ENCODE measurements at places on chromosomes 4 and X. TPM values are rescaled to one million over a fixed set of nuclear protein-coding genes. Genes with fewer than 3 reads are reported as not detected.

- peak; percentile 82 for DNase-seq
- H3K4me1 ChIP-seq, result peaks cover 12% of the 10 kb centered on the region
- no peaks in the 10 kb centered on the region for H3K27me3 ChIP-seq
- H3K27ac ChIP-seq, result no peak overlapping the region
- H3K4me3 ChIP-seq, result no peak overlapping the region
Measured at GRCh38 chr4:74675673-74676279, 118.5 kb downstream of the BTC start.

GRCh38 chrX:132968296-132968949 is 10.0 kb upstream of the HS6ST2 start:
- H3K4me3 ChIP-seq, result no peak overlapping the region
- H3K36me3 ChIP-seq, result no peaks in the 10 kb centered on the region
- no peak overlapping the region for H3K27ac ChIP-seq
- H3K27me3 ChIP-seq, result no peaks in the 10 kb centered on the region
- H3K4me1 ChIP-seq, result no peaks in the 10 kb centered on the region
- DNase-seq, result no peak

DNA sequence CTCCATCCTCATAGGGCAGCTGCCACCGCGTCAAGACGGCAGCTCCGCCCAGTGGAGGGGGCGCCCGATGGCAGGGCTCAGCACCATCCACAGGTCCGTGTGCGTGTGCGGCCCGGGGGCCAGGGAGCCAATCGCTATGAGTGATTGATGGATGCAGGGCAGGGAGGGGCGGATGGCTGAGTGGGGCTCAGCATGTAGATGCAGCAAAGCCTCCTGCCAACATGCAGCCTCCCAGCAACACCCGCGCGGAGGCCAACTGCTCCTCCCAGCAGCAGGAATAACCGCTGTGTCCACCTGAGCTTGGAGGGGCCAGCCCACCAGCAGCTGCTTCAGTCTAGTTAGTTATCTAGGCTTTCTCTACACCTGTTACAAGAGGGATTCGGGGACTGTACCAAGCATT is 77.4 kb downstream of the MTMR1 start:
- H3K4me1 ChIP-seq, result peaks cover 4% of the 10 kb centered on the region
- H3K4me3 ChIP-seq, result no peak overlapping the region
- no peak for DNase-seq
- no peaks in the 10 kb centered on the region for H3K27me3 ChIP-seq

DNA sequence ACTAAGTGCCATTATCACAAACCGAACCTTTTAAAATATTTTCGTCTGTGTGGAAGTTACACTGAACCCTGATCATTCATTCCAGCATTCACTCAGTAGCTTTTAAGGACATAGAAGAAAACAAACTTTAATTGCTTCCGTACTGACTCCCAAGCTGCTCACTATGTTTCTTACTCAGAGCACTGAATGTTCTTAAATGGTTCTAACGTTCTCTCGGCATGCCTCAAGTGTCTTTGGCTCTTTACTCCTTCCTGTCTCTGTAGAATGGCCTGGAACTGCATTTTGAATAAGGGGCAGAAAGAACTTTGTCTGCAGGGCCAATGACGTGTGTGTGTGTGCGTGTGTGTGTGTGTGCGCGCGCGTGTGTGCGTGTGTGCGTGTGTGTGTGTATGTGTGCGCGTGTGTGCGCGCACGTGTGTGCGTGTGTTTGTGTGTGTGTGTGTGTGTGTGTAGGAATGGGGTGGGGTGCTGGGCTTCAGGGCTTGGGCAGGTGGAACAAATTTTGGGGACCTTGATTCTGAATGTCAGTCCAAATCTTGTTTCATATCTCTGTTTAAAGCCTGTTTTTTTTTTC is 50.5 kb upstream of the PAQR3 start:
- no peak for DNase-seq
- H3K27me3 ChIP-seq, result peaks cover 3% of the 10 kb centered on the region
- H3K4me3 ChIP-seq, result no peak overlapping the region
- H3K36me3 ChIP-seq, result no peaks in the 10 kb centered on the region
- no peak overlapping the region for H3K27ac ChIP-seq

DNA sequence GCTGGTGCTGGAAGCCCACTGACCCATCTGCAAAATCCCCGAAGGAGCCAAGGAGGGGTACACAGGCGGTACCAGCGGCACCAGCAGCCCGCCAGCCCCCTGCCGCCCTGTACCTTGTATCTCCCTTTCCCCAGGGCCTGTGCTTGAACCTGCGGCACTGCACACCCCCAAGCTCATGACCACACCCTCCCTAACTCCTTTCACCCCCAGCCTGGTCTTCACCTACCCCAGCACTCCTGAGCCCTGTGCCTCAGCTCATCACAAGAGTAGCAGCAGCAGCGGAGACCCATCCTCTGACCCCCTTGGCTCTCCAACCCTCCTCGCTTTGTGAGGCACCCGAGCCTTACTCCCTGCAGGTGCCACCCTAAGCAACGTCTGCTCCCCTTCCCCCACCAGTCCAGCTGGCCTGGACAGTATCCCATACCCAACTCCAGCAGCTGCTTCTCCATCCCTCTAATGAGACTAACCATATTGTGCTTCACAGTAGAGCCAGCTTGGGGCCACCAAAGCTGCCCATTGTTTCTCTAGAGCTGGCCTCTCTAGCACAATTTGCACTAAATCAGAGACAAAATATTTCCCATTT is 94.9 kb downstream of the LARP1B start:
- H3K36me3 ChIP-seq, result no peaks in the 10 kb centered on the region
- H3K4me1 ChIP-seq, result peaks cover 15% of the 10 kb centered on the region
- DNase-seq, result no peak
- no peak overlapping the region for H3K4me3 ChIP-seq
- H3K27me3 ChIP-seq, result no peaks in the 10 kb centered on the region

- H3K36me3 ChIP-seq, result no peaks in the 10 kb centered on the region
- no peak overlapping the region for H3K4me3 ChIP-seq
- H3K27me3 ChIP-seq, result peaks cover 3% of the 10 kb centered on the region
Measured at GRCh38 chr4:181566490-181566889, 676.7 kb upstream of the TENM3 start.

DNA sequence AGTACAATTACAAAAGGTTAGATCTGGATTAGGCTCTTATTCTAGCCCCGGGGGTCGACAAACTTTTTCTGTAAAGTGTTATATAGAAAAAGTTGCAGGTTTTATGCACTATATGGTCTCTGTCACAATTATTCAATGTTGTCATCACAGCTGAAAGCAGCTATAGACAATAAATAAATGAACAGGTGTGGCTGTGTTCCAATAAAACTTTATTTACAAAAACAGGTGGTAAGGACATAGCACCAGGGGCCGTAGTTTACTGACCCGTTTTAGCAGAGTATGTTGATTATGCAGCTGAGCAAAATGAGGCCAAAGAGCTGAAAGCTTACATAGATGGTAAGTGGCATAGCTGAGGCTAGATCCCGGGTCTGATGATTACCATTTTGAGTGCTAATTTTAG is 13.0 kb upstream of the CXorf38 start:
- no peaks in the 10 kb centered on the region for H3K27me3 ChIP-seq
- no peaks in the 10 kb centered on the region for H3K4me1 ChIP-seq
- H3K27ac ChIP-seq, result no peak overlapping the region
- peaks cover 21% of the 10 kb centered on the region for H3K36me3 ChIP-seq
- DNase-seq, result no peak
- H3K4me3 ChIP-seq, result no peak overlapping the region

DNA sequence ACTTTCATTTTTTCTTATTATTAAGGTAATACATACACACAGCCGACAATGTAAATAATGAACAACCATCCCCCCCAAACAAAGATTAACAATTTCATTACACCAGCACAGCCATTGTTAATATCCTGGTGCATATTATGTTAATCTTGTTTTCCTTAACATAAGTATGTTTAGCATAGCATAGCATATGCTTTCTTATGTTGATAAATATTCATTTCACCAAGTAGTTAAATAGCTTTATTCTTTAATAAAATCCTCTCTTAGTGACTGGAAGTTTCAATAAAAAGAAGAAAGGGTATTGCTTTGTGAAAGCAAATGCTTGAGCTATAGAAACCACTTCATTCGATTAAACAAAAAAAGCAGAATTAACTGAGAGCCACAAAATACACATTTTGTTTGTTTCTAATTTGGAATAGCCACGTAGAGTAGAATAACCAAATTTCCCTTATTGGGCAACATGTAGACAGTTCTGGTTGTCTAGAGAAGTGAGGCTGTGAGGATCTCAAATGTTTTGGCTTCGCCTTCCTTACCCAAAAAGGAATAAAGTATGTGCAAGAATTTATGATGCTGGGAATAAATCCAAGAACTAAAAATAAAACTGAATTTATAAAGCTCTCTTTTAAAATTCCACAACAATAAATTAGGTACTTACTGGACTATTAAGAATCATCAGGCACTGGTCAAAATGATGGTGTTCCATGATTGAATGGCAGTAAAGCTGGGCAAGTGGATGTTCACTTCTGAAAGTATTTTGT is 118.0 kb downstream of the PDE5A start:
- H3K4me3 ChIP-seq, result no peak overlapping the region
- no peak for DNase-seq
- H3K27me3 ChIP-seq, result no peaks in the 10 kb centered on the region
- no peak overlapping the region for H3K27ac ChIP-seq
- H3K4me1 ChIP-seq, result no peaks in the 10 kb centered on the region

GRCh38 chr4:119537586-119537985 is 91.0 kb downstream of the PDE5A start:
- H3K36me3 ChIP-seq, result no peaks in the 10 kb centered on the region
- no peak for DNase-seq
- H3K27me3 ChIP-seq, result no peaks in the 10 kb centered on the region
- no peak overlapping the region for H3K27ac ChIP-seq

GRCh38 chr4:185020863-185021761 is 2.8 kb downstream of the HELT start:
- DNase-seq, result no peak
- H3K27me3 ChIP-seq, result peaks cover 88% of the 10 kb centered on the region
- no peak overlapping the region for H3K4me3 ChIP-seq
- H3K36me3 ChIP-seq, result no peaks in the 10 kb centered on the region

- H3K4me3 ChIP-seq, result no peak overlapping the region
- no peak for DNase-seq
- H3K4me1 ChIP-seq, result no peaks in the 10 kb centered on the region
- H3K27ac ChIP-seq, result no peak overlapping the region
- H3K27me3 ChIP-seq, result no peaks in the 10 kb centered on the region
Measured at GRCh38 chr4:81562093-81562492, 90.4 kb upstream of the RASGEF1B start.

GRCh38 chr4:168384437-168385141 is 66.0 kb upstream of the DDX60 start:
- peaks cover 9% of the 10 kb centered on the region for H3K4me1 ChIP-seq
- no peaks in the 10 kb centered on the region for H3K36me3 ChIP-seq
- H3K4me3 ChIP-seq, result no peak overlapping the region
- DNase-seq, result no peak

DNA sequence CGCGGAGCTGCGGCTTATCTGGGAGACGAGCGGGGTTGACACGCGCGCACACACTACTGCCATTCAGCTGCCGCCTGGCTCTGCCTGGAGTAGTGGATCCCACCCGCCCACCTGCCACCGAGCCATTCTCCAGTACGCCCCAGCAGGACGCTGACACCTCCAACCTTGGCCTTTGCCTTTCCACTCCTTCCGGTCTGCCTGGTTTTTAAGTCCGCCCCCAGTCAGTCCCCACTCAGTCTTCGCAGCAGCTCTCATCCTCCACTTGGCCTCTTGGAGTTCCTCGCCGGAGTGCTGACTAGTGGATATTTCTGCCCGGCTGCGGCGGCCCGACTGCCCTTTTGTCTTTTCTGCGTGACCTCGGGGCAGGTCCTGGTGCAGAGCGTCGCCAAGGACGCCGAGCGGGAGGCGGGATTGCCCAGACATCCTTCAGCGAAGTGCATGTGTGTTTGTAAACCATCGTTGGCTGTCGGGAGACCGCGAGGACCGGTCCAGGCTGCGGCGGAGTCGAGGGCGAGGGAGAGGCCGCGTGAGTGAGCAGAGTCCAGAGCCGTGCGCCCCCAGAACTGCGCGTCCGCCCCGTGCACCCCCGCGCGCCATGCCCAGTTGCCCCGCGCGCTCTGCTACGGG is 1.1 kb downstream of the SLIT2 start:
- H3K27me3 ChIP-seq, result no peaks in the 10 kb centered on the region
- no peaks in the 10 kb centered on the region for H3K36me3 ChIP-seq
- H3K4me1 ChIP-seq, result peaks cover 38% of the 10 kb centered on the region
- DNase-seq, result peak; percentile 30
- H3K27ac ChIP-seq, result no peak overlapping the region

DNA sequence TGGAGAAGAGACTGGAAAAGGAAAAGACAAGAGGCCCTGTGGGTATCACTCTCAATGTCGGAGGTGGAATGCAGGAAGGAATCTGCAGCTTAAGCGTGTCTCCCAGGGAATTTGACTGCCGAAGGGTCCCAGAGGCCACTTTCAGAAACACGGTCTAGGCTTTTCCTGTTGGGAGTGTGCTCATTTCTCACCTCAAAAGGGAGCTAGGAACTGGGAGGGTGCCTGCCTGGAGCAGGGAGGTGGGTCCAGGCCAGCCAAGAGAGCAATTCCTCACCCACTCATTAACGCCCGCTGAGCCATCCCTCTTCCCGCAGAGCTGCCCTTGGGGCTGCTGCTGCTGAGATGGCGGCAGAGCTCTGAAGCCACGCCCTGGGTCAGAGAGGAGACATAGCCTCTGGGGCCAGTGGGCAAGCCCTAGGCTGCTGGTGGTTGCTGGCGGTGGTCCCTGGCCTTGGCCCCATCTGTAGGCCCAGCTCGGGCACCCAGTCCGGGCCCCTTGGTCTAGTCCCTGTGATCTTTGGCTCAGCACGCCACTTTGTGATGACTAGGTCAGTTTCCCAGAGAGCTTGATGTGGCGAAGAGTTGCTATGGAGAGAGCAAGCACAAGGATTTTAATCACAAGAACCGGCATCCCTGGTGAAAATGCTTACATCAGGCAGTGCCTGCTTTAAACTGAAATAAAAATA is 4.1 kb downstream of the ZNF185 start:
- no peak overlapping the region for H3K27ac ChIP-seq
- no peak overlapping the region for H3K4me3 ChIP-seq

- no peak for DNase-seq
- H3K36me3 ChIP-seq, result no peaks in the 10 kb centered on the region
- no peak overlapping the region for H3K4me3 ChIP-seq
- H3K27me3 ChIP-seq, result no peaks in the 10 kb centered on the region
Measured at GRCh38 chr4:147328756-147329446, 152.0 kb upstream of the EDNRA start.

DNA sequence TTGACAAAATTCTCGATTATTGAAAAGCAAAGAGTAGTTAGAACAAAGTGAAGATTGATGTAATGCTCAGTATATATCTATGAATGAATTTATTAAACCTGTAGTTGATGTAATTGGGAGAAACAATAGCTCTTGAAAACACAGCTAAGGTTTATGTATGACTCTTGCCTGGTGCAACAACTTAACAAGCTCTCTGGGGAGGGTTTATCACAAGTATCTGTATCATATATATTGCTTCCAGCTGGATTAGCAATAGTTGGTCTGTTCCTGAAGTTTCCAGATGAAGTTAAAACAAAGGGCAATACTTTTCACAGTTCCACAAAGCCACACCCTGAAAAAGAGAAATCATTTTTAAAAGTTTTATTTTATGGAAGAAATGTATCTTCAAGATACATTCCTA is 91.4 kb downstream of the ARSJ start:
- H3K4me3 ChIP-seq, result no peak overlapping the region
- no peaks in the 10 kb centered on the region for H3K36me3 ChIP-seq
- H3K27ac ChIP-seq, result no peak overlapping the region
- no peaks in the 10 kb centered on the region for H3K27me3 ChIP-seq
- no peak for DNase-seq
- H3K4me1 ChIP-seq, result 0 out of 2 replicates have a peak, but pooled peaks cover under 1% of the 10 kb centered on the region

- DNase-seq, result no peak
- no peak overlapping the region for H3K4me3 ChIP-seq
- H3K27ac ChIP-seq, result no peak overlapping the region
- H3K27me3 ChIP-seq, result peaks cover 21% of the 10 kb centered on the region
- H3K36me3 ChIP-seq, result no peaks in the 10 kb centered on the region
Measured at GRCh38 chr4:8874896-8875680, 3.4 kb upstream of the HMX1 start.

ADAM29 gene
- not detected for total RNA-seq

HEPH gene
- total RNA-seq, result not detected

BEX1 gene
- total RNA-seq, result 4.0 TPM

TMEM150C gene
- 0.58 TPM for total RNA-seq

RNF150 gene
- total RNA-seq, result 0.55 TPM

SYP gene
- 0.47 TPM for total RNA-seq

SH2D1A gene
- not detected for total RNA-seq
